ENCODE measurements at places on chromosomes 16 and 17.

GRCh38 chr16:86303787-86304678, 206.3 kb upstream of the FOXF1 start:
- DNase-seq = no peak

DNA sequence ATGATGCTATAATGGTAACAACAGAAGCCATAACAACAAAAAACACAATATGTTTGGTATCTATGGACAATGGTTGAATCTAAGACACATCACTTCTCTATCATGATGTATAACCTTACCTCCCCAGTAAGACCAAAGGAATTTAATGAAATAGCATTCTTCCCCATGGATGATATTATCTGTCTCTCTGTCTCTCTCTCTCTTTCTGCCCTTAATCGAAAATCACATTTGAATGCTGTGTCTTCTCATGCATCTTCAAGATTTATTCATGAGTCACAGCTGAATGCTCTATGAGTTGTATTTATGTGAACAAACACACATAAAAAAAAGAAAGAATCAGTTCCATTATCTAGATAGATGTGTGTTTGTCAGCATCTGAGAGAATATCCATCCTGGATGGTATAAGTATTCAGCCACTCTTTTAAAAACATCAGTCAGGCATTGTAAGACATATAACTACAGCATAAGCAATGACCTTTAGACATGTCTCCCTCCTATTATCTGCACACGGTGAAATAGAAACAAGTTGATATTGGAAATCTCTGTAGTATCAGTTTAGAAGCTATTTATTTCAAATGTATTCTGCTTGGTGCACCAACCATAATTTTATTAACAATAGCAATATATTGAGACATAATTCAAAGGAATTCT, 433.3 kb downstream of the TOX3 start:
- DNase-seq = no peak

- DNase-seq = no peak
Measured at GRCh38 chr16:7374614-7375174, 42.0 kb downstream of the RBFOX1 start.

DNA sequence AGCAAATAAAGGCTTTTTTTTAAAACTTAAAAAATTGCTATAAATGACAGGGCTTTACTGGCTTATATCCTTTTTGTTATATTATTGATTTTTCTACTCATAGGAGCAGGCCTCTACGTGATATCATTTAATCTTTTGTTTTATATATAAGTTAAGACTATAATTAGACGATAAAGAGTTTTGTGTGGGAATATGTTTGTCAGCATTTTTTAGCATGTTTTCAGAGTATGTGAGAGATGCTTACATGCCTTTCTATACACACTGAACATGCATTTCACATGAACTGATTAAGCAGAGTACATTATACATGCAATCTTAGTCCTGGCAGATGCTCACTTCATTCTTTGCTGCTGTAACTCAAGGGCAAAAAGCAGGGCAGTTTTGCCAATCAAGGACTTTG, 7.7 kb upstream of the KRT222 start:
- no peak for DNase-seq

GRCh38 chr16:58678716-58679115, 5.9 kb downstream of the SLC38A7 start:
- no peak for DNase-seq

- no peak for DNase-seq
Measured at GRCh38 chr17:57260325-57261083, 4.2 kb downstream of the MSI2 start.

GRCh38 chr16:22352723-22353122, 21.7 kb downstream of the CDR2 start:
- DNase-seq = no peak

- DNase-seq = no peak
Measured at GRCh38 chr17:9144502-9145249, 123.4 kb downstream of the NTN1 start.

DNA sequence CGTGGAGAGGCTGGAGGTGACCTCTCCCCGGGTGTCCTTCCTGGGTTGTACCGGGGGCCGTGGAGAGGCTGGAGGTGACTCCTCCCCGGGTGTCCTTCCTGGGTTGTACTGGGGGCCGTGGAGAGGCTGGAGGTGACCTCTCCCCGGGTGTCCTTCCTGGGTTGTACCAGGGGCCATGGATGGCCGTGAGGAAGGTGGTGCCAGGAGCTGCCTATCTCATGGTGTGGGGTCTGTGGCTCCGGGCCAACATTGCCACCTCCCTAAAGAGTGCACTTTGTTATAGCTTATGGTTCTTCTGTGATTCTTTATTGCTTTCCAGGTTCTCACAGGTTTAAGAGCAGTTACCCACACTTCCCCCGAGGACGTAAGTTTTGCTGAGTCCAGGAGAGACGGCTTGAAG, 86.3 kb upstream of the ZNF750 start:
- DNase-seq = no peak

GRCh38 chr16:89565506-89566372, 5.3 kb downstream of the RPL13 start:
- peak; percentile 43 for DNase-seq

DNA sequence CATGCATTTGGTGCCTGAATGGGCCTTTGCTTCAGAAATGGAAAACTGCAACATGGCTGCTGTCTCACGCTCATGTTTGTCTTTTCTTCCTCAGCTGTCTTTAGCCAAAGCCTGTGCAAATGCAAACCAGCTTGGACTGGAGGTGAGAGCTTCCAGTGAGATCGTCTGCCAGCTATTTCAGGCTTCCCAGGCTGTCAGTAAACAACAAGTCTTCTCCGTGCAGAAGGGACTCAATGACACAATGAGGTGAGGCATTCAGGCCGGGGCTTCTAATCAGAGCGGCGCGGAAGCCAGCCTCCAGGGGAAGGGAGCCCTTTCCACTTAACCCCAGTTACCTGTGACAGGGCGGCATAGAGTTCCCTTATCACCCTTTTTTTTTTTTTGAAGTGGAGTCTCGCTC, 14.3 kb downstream of the CCNF start:
- no peak for DNase-seq

DNA sequence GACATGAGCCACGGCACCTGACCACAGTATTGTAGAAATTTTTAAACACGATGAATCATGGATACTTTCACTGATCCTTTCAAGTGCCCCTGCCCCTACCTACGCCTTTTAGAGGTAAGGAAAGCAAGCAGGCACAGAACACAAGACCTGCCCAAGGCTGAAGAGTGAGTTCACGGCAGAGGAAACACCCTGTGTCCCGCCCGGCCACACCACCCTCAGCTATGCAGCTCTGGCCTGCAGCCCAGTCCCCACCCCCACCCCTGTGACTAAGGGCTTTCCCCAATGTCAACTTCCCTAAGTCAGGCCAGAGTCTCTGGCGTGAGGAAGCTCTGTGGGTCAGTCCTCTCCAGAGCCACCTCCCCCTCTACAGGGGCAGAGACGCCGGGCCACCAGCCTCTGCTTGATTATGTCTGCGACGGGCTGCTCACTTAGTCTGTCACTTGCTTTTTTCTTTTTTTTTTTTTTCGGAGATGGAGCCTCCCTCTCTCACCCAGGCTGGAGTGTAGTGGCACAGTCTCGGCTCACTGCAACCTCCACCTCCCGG, 8.4 kb downstream of the SLC16A5 start:
- no peak for DNase-seq

GRCh38 chr16:24552705-24553246, 13.4 kb downstream of the RBBP6 start:
- no peak for DNase-seq

- DNase-seq = no peak
Measured at GRCh38 chr16:65278874-65279273, 157.0 kb upstream of the CDH11 start.

GRCh38 chr16:89018282-89019158, 41.5 kb upstream of the CBFA2T3 start:
- DNase-seq = no peak

DNA sequence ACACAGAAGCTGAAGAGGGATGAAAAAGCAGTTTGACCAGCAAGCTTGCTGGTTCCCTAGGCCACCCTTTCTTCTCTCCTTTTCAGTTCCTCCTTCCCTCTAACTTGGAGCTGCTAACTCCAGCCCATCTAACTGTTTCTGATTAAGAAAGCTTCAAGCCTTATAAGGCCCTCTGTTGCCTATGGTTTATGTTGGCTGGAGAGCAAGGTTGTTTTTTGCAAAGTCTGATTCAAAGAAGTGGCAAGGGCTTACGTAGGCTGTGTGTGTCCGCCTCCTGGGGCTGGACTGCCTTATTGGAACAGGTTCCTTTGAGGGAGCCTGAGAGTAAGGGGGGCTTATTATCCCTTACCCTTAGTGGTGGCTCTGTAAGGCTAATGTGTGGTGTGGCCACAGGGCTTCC, 7.1 kb downstream of the AKAP1 start:
- no peak for DNase-seq

DNA sequence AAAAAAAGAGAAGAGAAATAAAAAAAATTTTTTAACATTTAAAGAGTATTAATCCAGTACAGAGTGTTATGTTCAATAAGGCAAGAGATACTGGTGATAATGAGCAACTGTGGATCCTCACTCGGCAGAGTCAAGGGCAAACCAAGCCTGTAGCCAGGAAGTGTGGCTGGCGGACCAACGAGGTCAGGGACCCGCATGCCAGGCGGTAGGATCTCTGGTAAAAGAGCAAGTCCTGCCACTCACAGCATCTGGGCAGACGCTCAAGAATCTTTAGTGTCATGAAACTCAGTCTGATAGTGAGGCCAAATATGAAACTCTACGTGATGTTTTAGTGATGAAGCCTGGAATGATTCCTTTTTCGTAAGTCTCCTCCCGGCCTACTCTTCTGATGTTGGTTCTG, 8.3 kb upstream of the GEMIN4 start:
- DNase-seq = no peak

GRCh38 chr17:37614391-37614790, 5.2 kb upstream of the SYNRG start:
- DNase-seq = no peak

DNA sequence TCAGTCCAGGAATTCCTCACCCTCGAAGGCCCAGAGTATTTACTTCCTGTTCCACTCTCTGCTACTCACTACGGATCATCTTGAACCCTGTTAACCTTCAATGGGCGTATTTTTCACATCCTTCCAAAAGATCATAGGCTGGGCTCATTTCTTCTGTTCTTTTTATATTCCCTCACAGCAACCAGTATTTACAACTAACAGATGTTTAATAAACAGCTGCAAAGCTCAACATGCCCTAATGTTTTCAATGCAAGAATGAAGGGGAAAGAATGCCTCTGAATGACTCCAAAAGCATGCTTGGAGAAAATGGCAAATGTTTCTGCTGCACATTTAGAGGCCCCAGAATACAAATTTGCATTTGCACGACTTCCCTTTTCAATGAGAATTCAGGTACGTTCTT, 174.9 kb downstream of the ZFHX3 start:
- no peak for DNase-seq

GRCh38 chr17:55818026-55818425, 67.2 kb downstream of the PCTP start:
- no peak for DNase-seq

GRCh38 chr17:72916991-72917390, 175.5 kb downstream of the SLC39A11 start:
- no peak for DNase-seq

DNA sequence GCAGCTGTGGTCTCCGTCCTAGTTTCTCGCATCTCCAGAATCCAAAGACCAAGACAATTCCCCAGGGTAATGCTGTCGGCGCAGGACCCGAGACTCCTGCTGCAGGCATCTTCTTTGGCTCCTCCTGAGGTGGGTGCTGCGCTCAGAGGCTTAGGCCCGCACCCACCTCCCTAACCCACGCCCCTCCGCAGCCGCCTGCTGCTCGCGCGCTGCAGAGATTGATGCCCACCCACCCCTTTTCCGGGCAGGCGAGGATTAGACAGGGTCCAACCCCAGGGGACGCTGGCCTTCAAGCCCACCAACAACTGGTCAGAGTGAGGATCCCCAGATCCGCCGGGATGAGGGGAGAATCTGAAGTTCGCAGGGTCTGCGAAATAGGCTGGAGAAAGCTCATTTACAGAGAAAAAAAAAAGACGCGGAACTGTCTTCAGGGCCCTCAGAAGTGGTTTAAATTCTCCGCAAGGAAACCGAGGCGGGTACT, 27.9 kb downstream of the SLFN11 start:
- no peak for DNase-seq

DNA sequence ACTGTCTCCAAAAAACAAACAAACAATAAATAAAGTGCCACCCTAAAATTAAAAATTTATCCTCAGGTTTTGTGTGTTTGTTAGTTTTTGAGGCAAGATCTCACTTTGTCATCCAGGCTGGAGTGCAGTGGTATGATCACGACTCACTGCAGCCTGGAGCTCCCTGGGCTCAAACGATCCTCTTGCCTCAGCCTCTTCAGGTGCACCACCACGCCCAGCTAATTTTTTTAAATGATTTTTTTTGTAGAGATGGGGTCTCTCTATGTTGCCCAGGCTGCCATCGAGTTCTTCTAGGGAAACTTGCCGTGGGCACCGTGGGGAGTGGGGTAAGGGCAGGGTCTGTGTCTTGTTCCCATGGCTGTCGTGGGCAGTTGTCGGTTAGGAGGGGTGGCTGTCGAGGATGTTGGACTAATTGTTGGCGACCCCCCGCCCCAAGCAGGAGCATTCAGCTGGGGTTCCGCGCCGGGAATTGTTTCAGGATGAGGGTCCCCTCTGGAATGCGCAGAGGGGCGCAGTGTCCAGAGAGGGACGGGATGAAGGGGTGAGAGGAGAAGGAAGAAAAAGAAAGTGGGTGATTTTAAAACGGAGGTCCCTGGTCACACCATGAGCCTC, 1.1 kb upstream of the RNF213 start:
- DNase-seq = no peak

- DNase-seq = no peak
Measured at GRCh38 chr17:63549289-63549945, 860 bp upstream of the DCAF7 start.

GRCh38 chr16:84788920-84789391, 30.8 kb upstream of the CRISPLD2 start:
- no peak for DNase-seq

GRCh38 chr17:59094861-59095530, 11.7 kb downstream of the TRIM37 start:
- no peak for DNase-seq

DNA sequence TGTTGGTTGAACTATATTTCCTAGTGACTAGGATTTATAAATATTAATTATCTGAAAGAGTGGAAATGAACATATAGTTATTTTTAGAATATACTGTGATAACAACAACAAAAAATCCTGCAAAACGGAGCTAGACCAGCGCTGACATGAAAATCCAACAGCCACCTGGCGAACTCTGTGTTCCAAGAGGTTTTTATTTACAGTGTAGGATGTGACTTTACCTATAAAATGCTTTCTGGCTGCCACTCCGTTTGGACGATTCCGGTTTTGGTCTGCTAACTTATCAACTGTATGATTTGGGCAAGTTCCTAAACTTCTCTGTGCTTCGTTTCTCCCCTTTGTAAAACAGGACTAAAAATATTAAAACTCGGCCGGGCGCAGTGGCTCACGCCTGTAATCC, 73.7 kb downstream of the ADCY9 start:
- no peak for DNase-seq

- DNase-seq = peak; percentile 48
Measured at GRCh38 chr16:26645614-26646013, 421.1 kb upstream of the C16orf82 start.

- DNase-seq = no peak
Measured at GRCh38 chr16:28876973-28877654, 1.2 kb upstream of the ATP2A1 start.

GRCh38 chr16:29950806-29951461, 10.9 kb upstream of the TMEM219 start:
- DNase-seq = no peak

GRCh38 chr17:82918508-82918907, 78.7 kb upstream of the ZNF750 start:
- DNase-seq = no peak

- DNase-seq = no peak
Measured at GRCh38 chr16:8878523-8878911, 3.6 kb upstream of the LITAFD start.

GRCh38 chr16:22743401-22743800, 70.6 kb upstream of the HS3ST2 start:
- DNase-seq = no peak

All from stimulated activated CD4-positive, alpha-beta T cell treated with anti-CD3 and anti-CD28 coated beads, Interleukin-15, amount 100 ng/mL, for 48 hours (primary cell).